ENCODE measurements at places on chromosomes 7 and 10. TPM values are rescaled to one million over a fixed set of nuclear protein-coding genes. Genes with fewer than 3 reads are reported as not detected.
A peak's percentile ranks its signal among the peaks of the same experiment; 100 is the strongest.

DNA sequence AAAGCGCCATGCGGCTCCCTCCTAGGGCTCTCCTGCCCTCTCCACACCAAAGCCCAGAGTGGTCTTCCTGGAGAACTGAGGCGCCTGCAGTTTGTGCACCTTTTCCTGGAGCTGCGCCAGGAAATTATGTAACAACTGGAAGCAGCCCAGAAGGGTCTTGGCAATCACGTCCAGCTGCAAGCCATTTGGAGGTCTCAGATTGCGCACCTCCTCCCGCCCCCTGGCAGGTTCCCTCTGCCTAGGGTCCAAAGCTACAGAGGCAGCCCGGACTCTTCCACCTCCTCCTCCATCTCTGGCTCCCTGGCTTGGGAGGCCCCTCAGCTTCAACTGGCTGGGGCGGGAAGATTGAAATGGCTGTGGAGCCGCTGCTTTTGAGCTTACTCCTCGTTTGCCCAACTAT is 34.0 kb upstream of the SFTPD start:
- no peaks in the 10 kb centered on the region for H3K27me3 ChIP-seq
- H3K4me3 ChIP-seq = peak overlapping the region; percentile 74
- peaks cover 32% of the 10 kb centered on the region for H3K4me1 ChIP-seq
- no peak for DNase-seq

Gene IKZF1
- total RNA-seq = not detected

Gene CHST15
- total RNA-seq = 16.4 TPM

Gene ZNF804B
- not detected for total RNA-seq

- DNase-seq = peak; percentile 97
- no peaks in the 10 kb centered on the region for H3K27me3 ChIP-seq
- no peaks in the 10 kb centered on the region for H3K36me3 ChIP-seq
- no peak overlapping the region for H3K4me3 ChIP-seq
- no peak overlapping the region for H3K27ac ChIP-seq
Measured at GRCh38 chr10:53209944-53210611, 437.5 kb upstream of the MBL2 start.

DNA sequence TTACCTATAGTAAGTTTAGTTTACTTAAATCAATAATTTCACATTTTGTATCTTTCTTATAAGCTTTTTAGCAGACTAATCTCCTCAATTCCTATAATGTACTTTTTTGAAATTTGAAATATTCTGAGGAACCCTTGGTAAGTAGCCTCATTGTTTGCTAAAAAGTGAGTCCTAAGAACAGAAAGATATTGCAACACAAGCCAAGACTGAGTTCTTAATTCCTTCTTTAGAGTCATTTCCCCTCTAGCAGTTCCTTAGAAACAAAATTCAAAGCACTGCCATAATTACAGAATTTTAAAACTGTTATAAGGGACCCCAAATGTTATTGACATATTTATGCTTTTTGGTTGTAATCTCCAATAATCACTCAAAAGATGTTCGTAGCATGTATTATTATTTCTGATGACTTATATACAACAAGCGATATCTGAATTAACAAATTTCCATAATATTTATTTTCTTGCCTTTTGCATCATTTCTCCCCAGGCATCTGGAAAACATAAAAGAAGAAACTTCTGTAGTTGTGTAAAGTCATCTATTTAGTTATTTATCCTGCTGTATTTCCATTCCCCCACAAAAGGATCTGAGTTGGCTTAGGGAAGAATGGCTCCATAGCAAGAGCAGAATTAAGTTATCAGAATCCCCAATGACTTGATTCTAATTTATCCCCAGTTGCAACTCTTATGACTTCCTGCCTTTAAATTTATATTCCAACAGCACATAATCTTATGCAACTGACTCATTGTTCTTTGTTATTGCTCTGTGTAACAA is 67.8 kb downstream of the TMEM26 start:
- no peaks in the 10 kb centered on the region for H3K36me3 ChIP-seq
- no peaks in the 10 kb centered on the region for H3K4me1 ChIP-seq
- DNase-seq = no peak

Gene KCP
- 3.4 TPM for total RNA-seq

Gene CCDC146
- total RNA-seq = not detected

GRCh38 chr10:101319241-101319915 is 34.6 kb upstream of the BTRC start:
- no peak overlapping the region for H3K4me3 ChIP-seq
- no peaks in the 10 kb centered on the region for H3K27me3 ChIP-seq
- no peaks in the 10 kb centered on the region for H3K4me1 ChIP-seq
- H3K27ac ChIP-seq = no peak overlapping the region

DNA sequence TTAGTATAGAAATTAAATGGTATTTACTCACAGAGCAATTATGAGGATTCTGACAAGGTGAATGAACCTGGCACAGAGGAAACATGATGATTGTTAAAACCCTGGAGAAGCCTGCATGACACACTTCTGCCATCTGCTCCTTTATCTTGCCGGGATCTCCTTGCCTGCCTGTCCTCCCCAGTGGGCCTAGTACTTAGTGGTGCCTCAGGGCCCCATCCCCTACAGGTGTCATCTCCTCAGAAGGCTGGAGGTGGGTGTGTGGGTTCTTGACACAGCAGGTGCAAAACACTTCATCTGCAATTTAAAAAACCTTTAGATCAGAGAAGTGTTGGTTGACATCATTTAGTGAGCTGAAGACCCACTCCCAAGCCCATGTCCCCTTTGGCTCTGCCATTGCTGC is 261.2 kb downstream of the ADRA2A start:
- H3K27me3 ChIP-seq = no peaks in the 10 kb centered on the region
- no peak overlapping the region for H3K27ac ChIP-seq
- H3K36me3 ChIP-seq = no peaks in the 10 kb centered on the region

- no peak overlapping the region for H3K27ac ChIP-seq
- no peaks in the 10 kb centered on the region for H3K27me3 ChIP-seq
- H3K36me3 ChIP-seq = peaks cover 3% of the 10 kb centered on the region
- peaks cover 35% of the 10 kb centered on the region for H3K4me1 ChIP-seq
Measured at GRCh38 chr10:70379581-70380176, 2.7 kb downstream of the LRRC20 start.

DNA sequence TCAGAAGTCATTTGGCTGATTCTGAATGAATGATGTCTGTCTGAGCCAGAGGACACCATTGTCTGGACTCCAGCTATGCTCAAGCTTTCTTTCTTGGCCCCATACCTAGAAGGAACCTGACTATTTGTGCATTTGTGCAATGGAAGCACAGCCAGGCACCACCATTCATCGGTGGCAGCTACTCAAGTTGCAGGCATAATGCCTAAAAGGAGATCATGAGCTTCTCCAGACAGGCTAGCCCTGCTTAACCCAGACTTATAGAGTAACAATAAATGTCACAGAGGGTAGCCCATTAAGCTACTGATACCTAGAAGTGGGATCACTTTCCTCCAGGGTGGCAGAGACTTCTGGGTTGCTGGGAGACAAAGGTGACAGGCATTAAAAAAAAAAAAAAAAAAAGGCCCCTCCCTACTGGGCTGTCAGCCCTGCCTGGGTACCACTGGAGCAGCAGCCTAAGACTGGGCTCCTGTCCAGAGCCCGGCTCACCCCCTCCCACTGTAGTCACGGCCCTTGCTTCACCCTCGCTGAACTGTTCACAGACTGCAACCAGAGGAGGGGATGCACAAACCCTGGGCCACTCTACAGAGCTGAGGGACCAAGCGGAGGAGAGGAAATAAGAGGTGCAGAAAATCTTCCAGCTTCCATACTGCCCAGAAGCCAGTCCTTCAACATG is 75.4 kb upstream of the ATP6V0A4 start:
- H3K4me3 ChIP-seq = no peak overlapping the region
- peak overlapping the region; percentile 12 for H3K27ac ChIP-seq
- peaks cover 53% of the 10 kb centered on the region for H3K4me1 ChIP-seq

Gene PNLIPRP1
- total RNA-seq = not detected

DNA sequence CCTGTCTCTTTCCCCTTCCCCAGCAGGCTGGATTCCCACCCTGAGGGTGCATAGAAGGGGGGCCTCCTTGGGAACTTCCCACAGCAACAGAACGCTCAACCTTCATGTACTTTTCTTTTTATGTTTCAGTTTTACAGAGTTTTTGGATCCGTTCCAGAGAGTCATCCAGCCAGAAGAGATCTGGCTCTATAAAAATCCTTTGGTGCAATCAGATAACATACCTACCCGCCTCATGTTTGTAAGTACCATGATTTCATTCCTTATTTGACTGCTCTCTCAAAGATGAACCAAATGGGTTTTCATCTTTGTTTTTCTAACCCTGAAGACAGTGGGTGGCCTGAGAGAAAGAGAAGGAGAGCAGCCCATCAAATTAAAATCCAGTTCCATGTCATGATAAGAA is 46.7 kb downstream of the PLPP4 start:
- no peaks in the 10 kb centered on the region for H3K27me3 ChIP-seq
- H3K4me1 ChIP-seq = peaks cover 14% of the 10 kb centered on the region
- no peaks in the 10 kb centered on the region for H3K36me3 ChIP-seq
- no peak overlapping the region for H3K4me3 ChIP-seq
- H3K27ac ChIP-seq = no peak overlapping the region
- peak; percentile 28 for DNase-seq

DNA sequence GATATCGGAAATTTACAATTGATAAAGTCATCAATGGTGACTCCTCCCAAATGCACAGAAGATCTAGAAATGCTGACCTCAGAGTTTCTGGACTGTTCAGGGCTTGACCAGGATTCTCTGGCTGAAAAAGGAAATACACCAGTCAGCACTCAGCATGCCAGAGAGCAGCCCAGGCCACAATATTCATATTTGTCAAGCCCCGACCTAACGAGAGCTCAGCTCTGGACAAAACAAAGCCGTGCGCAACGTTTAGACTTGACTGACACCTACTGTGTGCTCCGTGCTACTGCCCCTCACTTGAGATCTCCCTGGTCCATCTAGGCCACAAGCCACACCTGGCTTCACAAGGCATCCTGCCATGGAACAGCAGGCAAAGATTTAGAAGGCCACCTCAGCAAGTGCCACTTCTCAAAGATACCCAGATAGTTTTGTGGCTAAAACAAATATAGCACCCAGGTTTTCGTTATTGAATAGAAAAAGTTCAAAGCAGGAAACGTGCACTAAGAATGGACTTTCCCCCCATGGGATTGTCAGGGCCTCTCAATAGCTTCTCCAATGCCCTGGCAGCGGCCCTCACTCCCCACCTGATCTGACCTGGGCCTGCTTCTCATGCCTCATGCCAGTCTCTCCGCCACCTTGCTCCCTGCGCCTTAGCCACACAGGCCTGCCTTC is 218.3 kb downstream of the FAM107B start:
- H3K4me1 ChIP-seq = peaks cover 63% of the 10 kb centered on the region
- DNase-seq = no peak
- H3K27me3 ChIP-seq = no peaks in the 10 kb centered on the region
- peak overlapping the region; percentile 93 for H3K27ac ChIP-seq

- no peaks in the 10 kb centered on the region for H3K27me3 ChIP-seq
- H3K27ac ChIP-seq = no peak overlapping the region
- no peak for DNase-seq
- H3K4me1 ChIP-seq = peaks cover 12% of the 10 kb centered on the region
- no peaks in the 10 kb centered on the region for H3K36me3 ChIP-seq
Measured at GRCh38 chr10:132456881-132457280, 59.9 kb downstream of the PWWP2B start.

DNA sequence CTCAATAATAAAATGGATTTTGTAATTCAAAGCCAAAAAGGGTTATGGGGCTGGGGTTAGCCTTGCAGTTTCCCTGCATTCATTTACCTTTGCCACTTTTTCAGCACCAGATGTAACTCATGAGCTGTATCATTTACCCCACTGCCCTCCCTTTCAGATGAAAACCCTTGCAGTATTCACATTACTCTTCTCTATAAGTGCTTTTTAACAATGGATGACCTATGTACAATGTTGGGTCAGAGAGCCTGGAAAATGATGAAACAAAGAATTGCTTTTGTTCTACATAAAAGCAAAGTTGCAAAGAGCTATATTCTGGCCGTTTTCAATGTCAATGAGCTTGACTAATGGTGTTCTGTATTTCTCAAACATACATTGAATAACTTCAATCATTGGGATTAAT is 189.7 kb downstream of the TMEM26 start:
- H3K27me3 ChIP-seq = no peaks in the 10 kb centered on the region
- H3K27ac ChIP-seq = no peak overlapping the region
- H3K4me1 ChIP-seq = peaks cover 14% of the 10 kb centered on the region
